ENCODE measurements at places on chromosomes 11 and 22.

GRCh38 chr11:45318516-45318915, 32.4 kb upstream of the SYT13 start:
- no peak for DNase-seq

GRCh38 chr11:126646701-126647557, 291.4 kb downstream of the ST3GAL4 start:
- DNase-seq, result no peak

GRCh38 chr11:112526699-112527416, 266.2 kb upstream of the PLET1 start:
- DNase-seq, result no peak

DNA sequence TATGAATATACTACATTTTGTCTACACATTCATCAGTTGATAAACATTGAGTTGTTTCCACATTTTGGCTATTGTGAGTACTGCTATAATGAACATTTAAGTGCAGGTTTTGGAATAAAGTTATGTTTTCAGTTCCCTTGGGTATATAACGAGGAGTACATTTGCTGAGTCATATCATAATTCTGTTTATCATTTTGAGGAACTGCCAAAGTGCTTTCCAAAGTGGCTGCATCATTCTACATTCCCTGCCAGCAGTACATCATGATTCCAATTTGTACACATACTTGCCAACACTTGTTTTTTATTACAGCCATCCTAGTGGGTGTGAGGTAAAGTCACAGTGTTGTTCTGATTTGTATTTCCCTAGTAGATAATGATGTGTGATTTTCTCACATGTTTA, 1458.6 kb upstream of the TENM4 start:
- DNase-seq, result no peak

- no peak for DNase-seq
These were observed 4.2 kb downstream of the MUC5B start for GRCh38 chr11:1226986-1227550.

DNA sequence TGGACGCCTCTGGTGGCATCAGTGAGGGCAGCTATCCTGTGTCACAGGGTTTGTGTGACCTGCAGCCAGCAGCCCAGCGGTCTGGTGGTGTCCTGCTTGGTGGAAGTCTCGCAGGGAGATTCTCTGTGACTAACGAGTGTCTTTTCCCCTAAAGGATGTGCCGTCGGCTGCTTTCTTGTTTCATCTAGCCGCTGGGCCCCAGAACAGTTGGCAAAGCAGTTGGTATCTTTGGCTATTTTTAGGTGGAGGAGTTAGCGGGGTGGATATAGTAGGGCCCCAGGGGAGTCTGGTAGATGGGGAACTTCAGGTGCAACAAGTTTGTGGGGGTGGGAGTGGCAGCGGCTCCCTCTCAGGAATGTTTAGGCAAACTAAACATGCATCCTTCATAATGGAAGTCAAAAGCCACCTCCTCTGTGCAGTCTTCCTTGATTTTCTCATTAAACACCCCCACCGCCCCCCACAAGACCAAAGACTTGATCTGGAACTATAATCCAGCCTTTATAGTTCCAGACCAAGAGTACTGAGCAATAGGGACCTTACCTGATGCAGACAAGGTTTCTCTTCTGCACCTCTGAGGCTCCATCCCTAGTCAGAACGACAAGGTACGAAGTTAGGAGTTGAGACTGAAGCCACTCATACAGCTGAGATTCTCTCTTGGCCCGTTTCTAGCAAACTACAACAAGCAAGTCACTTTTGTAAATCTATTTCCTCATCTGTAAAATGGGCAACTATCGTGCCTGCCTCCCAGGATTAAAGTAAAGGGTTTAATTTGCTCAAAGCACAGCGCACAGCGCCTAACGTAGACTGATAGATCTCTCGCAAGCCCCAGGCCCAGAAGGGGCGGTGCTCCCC, 1.1 kb upstream of the PELI3 start:
- DNase-seq, result no peak

GRCh38 chr11:12246147-12246546, 131.2 kb upstream of the PARVA start:
- DNase-seq, result no peak

DNA sequence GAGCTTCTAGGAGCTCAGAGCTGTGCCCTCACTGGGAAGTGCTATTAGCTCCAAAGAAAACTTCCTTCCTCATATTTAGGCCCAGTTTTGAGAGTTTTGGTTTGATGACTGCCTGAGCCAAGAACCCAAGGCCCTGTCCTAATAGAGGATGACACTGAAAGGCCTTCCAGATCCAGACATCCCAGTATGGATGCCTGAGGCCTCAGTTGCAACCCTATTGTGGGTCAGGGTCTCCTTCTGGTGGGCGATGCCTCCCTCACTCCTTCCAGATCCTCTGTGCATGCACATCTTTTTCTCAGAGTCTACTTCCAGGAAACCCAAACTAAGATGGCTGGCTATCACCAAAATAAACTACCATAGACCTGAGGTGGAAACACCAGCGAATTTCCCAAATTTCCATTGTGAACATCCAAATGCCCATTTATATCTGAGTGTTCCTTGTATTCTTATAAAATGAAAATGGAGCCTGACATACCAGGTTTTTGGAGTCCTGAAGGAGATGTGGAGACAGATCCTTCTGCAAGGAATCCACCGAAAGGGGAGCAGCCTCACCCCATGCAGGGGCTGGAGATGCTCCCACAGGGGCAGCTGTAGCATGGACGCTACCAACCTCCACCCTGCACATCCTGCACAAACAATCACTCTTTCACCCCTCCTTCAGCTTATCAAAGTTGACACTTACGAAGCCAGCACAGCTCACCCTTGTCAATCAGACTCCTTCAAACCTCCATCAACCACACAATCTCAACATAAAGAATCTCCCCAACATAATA, 61.1 kb downstream of the GGTLC2 start:
- no peak for DNase-seq

- no peak for DNase-seq
These were observed 249.0 kb downstream of the DYNC2H1 start for GRCh38 chr11:103358251-103358650.

DNA sequence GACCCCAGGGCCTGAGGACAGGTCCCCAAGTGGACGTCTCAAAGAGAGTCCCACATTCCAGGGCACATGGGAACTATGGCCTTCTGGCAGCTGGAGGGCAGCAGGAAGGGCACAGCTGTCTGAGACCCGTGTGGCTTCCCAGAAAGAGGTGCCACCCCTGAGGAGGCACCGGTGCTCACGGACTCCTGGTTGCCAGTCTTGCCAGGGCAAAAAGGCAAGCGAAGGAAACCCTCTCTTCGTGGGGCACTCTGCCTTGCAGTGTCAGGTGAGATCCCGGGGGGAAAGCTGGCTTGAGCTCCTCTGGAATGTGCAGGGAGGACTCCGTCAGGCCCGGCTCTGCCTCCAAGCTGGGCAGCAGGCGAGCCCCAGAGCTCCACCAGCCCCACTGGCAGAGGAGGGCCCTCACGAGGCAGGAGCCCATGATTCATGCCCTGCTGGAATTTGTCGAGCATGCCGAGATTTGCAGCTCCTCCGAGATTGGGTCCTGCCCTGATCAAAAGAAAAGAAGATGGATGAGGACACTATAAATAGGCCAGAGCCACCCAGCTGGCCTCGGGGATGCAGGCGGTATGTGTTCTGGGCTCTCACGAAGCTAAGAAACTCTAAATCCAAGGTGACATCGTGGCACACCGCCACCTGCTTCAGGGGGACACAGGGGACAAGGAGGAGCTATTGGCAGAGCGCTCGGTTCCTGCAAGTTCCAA, 9.9 kb upstream of the CELSR1 start:
- DNase-seq, result no peak

- peak; percentile 65 for DNase-seq
These were observed 17.3 kb downstream of the RPUSD4 start for GRCh38 chr11:126194121-126194543.

- DNase-seq, result no peak
These were observed 37.4 kb downstream of the SMIM38 start for GRCh38 chr11:69193151-69193550.

GRCh38 chr11:38173676-38174075, 1575.6 kb upstream of the RAG2 start:
- DNase-seq, result no peak

- peak; percentile 16 for DNase-seq
These were observed 451.2 kb downstream of the MIAT start for GRCh38 chr22:27108425-27109114.

DNA sequence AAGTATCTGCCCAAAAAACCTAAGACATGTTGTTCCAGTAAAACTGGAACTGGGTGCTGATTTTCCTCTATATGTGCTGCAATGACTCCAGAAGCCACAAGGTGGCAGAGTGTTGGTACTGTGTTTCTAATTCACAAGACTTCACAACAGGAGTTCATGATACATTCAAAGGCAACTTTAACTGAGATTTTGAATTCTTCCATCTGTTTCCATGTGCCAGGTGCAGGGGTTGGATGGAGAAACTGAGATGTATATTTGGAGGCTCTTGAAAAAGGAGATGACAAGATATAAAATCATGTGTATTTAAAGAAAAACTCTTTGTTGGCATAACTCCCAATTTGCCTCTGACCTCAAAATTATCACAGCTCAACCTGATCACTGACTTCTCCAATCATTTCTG, 1098.6 kb upstream of the CCDC90B start:
- peak; percentile 60 for DNase-seq

DNA sequence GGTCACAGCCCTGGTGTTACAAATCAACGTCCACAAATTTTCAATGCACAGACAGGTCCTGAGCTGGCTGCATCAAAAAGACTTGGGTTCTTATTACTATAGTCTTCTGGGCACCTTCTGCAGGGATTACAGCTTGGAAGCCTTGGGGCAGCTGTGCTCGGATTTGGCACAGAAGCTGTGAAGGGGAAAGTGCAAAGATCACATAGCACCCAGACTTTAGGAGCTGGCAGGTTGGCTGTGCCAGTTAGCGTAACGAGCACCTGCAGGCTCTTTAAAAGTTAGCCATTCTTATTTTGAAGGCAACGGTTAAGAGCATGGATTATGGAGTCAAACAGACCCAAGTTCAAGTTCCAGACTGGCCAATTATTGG, 100.4 kb downstream of the ARL14EP start:
- no peak for DNase-seq
